ENCODE measurements at places on chromosomes 11 and 22.

GRCh38 chr11:106493751-106494150 lies 416.3 kb downstream of the AASDHPPT start:
- no peak for DNase-seq

- DNase-seq = no peak
Measured at GRCh38 chr11:47924184-47924691, 56.1 kb upstream of the PTPRJ start.

- DNase-seq = no peak
Measured at GRCh38 chr11:13221722-13222121, 55.9 kb upstream of the BMAL1 start.

DNA sequence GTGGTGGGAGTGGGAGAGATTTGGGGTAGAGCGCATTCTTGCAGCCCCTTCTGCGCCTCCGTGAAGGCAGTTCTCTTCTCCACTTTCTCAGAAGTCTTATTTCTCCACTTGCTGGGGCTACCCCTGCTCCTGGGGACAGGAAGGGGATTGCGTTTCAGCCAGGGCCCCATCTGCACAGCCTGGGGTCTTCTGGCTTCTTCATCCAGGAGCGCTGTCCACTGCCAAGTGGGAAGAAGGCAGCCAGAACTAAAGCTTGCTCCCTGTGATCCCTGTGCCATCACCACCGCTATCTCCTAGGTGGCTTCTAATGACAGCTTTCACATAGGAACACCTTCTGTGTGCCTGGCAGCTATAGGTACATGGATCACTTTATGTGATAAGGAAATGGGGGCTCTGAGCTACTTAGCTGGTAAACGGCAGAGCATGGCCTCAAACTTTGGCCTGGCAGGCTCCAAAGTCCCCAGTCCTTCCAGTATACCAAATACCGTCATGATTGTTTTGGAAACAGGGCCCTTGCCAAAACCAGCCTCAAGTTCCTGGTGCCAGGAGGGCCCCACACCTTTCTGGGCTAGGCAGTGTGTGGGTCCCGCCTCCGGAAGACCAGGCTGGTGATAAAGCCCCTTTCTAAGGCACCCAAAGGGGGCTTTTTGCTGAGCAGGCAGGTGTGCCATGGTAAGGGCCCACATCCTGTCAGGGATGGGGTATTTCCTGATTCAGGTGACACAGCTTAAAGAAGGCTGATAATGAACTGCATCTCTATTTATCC lies 60.4 kb upstream of the PAX6 start:
- DNase-seq = no peak

DNA sequence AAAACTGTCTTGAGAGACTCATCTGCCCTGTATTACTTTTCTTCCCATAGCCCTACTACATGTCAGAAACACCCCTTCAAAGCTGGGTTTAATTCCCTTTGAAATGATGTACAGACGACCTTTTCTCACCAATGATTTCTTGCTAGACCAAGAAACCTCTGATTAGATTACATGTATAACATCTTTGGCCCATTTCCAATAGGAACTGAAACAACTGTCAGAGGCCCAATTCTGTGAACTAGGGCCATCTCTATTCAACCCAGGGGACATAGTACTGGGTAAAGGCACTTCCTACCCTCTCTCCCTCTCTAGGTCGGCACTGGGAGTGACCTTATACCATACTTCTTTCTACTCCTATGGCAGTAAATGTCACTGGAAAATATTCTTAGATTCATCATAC lies 19.4 kb downstream of the NPAT start:
- DNase-seq = no peak

- no peak for DNase-seq
Measured at GRCh38 chr22:32707971-32708370, 93.5 kb upstream of the TIMP3 start.

DNA sequence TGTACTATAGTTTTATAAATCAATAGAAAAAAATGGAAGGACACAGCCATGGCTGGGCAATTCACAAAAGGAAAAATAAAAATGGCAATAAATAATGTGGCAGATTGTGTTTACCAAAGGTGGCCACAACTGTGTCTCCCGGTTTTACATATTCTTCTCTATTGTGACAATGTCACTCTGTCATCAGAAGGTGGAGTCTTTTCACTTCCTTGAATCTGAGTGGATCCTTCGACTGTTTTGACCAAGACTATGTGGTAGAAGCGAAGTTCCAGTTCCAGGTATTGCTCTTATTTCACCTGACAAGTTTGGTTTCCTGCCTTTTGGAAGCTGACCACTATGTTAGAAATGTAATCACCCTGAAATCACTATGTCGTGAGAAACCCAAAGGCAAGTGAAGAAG lies 31.0 kb upstream of the HSD17B12 start:
- DNase-seq = no peak

DNA sequence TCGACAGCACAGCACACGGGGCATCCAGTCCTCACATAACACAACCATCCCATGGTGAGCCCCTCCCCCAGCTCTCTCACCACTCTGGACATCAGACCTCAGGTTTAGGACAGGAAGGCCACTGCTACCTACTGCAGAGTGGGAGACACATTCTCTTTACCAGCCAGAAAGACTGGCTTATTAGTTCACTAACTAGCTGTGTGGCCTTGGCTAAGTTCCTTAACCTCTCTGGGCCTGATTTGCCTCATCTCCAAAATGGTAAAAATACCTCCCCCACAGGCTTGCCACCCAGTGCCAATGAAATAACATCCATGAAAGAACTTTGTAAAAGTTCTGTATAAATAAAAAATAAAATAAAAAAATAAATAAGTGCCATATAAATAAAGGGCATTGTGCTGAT lies 32.1 kb downstream of the USH1C start:
- no peak for DNase-seq

- no peak for DNase-seq
Measured at GRCh38 chr11:130533871-130534270, 85.4 kb downstream of the ADAMTS15 start.

DNA sequence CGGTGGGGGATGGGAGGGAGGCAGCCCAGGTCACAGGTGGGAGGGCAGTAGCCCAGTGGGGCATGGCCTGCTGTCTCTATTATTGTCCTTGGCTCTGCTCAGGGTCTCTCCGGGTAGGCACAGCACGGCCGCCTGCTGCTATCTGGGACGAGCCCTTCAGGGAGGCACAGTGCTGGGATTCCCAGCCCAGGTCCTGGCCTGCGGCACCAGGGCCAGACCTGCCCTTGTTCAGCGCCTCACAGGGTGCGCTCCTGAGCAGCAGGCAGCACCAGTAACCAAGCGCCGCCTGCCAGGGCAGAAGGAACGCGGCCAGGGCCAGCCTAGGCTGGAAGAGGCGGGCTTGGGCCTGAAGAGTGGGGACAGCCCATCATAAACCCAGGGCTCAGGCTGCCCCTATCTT lies 151.0 kb downstream of the MPPED1 start:
- no peak for DNase-seq

DNA sequence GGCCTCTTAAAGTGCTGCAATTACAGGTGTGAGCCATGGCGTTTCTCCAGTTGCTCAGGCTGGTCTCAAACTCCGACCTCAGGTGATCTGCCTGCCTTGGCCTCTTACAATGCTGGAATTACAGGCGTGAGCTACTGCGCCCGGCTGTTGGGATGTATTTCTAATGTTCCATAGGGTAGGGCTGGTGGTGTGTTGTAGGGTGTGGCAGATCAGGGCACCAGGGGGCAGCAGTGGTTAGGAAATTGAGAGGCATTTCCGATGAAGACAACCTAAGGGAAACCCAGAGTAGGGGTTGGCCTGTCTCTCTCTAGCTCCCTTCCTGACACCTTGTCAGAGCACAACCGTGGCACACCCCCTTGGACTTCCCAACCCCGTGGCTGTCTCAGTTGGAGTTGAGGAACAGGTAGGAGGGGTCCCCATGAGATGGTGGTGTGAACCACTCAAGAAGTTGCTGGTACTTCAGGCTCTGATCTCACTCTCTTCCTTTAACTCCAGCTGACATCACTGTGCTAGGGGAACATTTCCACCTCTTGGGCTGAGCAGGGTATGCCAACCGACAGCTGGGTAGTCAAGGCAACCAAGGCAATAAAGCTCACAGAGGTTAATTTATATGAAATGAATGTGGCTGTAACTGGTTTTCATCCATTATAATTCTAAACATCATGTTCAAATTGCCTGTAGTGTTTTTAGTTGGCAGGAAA lies 33.0 kb downstream of the YWHAH start:
- peak; percentile 83 for DNase-seq

- no peak for DNase-seq
Measured at GRCh38 chr22:45656577-45656976, 15.1 kb upstream of the ATXN10 start.

DNA sequence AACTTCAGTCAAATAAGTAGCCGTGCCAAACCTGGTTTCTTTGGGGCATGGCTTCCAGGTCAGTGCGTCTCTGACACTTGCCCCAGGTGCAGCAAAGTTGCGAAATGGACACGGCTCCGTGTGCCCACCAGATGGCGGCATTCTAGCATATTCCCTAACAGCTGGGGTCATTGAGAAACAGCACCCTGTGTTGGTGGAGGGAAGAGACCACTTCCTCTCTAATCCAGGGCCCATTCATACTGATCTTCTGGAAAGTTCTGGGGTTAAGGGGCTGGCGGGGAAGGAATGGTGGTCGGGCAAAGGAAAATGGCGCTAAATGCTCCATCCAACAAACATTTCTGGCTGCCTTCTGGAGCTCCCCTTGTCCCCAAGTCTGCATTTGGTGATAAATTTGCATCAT lies 141.2 kb upstream of the TIMP3 start:
- DNase-seq = peak; percentile 59

GRCh38 chr22:49297871-49298721 lies 529.6 kb downstream of the BRD1 start:
- no peak for DNase-seq

DNA sequence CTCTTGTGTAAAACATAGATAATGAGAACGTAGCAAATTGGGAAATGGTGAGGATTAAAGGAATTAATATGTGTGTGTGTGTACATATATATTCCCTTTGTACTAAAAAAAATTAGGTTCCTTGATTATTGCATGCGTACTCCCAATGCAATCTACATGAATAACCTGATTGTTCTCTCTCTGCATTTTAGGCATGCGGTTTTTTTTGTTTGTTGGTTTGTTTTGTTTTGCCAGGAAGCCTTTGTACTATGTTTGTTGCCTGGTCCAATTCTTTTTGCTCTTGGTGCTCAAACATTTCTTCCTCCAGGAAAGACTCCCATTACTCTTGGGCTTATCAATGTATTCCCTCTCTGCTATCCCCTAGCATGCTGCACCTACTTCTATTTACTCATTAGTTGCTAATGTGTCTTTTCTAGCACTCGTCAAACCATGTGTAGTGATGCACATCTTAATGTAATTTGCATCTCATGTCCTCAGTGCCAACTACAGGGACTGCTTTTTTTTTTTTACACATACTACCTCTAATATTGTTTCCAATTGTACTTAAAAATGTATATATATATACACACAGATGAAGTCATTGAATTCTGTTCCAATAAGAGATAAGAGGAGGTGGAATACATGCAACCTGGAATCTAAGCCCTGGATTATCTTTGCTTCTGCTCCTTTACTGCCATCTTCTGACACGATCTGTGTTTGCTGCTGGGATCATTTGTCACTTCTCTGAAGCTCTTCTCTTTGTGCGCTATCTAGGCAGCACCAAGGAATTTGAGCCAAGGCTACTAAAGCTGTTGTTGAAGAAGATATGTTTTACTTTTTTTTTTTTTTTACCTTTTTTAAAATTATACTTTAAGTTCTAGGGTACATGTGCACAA lies 197.2 kb upstream of the ANO3 start:
- DNase-seq = peak; percentile 58

DNA sequence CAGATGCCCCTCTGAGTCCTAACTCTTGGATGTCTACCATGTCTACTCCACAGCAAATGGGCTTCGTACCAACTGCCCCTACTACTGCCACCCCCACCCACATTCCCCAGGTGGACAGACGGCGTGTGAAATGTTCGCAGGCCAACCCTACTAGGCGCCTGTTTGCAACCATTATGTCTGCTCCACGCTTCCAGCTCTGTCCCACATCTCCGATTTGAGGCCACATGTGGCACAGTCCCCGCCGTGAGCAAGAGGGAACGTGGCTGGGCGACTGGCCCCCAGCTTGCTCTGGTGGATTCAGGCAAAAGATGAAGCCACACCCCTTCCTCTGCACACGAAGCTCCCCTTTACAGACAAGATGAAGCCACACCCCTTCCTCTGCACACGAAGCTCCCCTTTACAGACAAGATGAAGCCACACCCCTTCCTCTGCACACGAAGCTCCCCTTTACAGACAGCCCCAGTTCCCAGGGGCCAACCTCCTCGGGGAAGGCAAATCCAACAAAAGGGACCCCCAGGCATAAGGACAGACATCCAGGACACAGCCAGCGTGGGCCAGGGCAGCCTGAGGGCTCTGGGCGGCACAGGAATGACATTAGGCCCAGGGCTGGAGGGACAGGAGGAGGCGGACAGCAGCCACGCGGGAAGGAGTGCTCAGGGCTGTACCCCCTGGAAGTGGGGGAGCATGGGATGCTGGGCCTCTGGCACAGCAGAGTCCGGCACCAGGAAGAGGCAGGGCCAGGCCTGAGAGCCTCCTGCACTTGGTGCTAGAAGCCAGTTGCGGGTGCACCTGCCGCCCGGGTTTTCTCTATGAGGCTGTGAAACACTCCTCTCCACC lies 106.2 kb downstream of the SHANK2 start:
- DNase-seq = no peak

DNA sequence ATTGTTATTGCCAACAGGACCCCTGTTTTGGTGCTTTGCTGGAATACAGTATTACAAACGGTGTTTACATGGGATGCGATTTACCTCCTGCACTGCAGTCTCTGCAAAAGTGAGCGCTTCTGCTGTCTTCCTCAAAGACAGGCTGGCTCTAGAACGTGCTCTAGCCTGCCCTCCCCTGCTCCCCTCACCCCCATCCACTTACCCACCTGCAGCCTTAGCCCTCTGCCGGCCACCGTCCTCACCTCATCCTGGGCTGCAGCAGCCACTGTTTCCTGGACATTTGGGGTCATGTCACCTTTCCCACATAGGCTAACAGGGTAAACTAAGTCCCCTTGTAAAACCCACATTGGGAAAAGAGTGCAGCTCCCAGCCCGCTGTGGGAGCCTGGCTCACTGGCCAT lies 9.6 kb upstream of the PANX2 start:
- DNase-seq = no peak

- DNase-seq = peak; percentile 94
Measured at GRCh38 chr11:130213143-130213978, 53.8 kb downstream of the ST14 start.

DNA sequence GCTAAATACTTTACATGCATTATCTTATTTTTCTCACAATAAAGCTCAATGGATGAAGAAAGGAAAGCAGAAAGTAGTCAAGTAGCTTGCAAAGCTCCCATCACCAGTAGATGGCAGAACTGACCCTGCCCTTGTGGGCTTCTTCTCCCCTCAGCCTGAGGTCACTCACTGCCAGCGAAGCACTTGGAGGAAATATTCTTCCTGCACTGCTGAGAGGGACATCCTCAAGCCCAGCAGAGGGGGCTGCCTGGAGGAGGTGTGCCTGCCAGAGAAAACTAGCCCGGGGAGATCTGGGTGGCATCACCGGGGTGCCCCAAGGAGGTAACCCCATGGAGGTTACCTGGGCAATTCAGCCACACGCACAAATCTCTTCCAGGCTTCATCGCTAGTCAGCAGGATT lies 6.6 kb downstream of the APOL4 start:
- no peak for DNase-seq

GRCh38 chr11:122202951-122203456 lies 87.0 kb upstream of the BLID start:
- DNase-seq = no peak
